ENCODE measurements at places on chromosomes 2 and 18.
A peak's percentile ranks its signal among the peaks of the same experiment; 100 is the strongest.

DNA sequence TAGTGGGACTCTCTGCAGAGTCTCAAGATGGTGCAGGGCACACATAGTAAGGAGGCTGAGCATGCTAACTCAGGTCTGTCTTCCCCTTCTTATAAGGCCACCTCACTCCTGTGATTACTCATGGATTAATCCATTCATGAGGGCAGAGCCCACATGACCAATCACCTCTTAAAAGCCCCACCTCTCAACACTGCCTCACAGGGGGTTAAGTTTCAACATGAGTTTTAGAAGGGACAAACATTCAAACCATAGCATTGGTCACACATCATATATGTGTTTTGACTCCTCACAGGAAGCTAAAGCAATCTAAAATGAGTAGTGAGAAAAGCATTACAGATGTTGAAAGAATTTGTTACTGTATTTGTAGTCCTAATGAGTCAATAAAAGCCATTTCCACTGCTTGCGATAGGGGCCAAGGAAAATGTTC, 57.5 kb downstream of the DTNA start:
- no peak for DNase-seq

DNA sequence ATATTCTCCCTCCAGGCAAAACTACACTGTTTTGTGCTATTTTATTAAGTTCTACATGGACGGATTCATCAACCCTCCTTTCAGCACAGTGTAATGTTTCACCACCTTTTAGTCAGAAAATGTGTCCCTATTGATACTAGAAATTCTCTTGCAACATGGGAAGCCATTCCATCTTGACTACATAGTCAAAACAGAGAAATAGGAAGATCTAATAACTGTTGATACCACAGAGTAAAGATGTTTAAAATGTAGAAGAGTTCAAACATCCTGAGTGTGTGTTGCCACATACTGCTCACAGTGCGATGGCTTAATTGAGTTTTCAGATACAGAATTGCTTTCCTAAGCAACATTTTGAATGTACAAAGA, 492.2 kb upstream of the RAB12 start:
- DNase-seq, result no peak

DNA sequence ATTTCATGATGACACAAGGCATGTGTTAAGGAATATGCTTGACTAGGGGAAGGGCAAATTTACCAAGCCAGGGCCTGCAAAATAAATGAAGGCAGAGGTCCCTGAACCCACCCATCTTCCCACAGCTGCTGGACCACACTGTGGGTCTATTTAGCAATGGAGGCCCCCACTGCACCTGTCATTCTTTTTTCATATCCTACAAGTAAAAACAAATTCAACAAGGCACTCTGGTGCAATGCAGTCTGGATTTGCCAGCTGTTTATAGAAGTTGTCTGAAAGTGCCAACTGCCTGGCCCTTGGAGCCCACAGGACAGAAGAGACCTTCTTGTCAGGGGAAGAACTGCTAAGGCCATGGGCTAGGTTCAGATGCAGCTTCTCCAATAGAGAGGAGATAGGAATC, 112.8 kb upstream of the ATL2 start:
- DNase-seq, result no peak

DNA sequence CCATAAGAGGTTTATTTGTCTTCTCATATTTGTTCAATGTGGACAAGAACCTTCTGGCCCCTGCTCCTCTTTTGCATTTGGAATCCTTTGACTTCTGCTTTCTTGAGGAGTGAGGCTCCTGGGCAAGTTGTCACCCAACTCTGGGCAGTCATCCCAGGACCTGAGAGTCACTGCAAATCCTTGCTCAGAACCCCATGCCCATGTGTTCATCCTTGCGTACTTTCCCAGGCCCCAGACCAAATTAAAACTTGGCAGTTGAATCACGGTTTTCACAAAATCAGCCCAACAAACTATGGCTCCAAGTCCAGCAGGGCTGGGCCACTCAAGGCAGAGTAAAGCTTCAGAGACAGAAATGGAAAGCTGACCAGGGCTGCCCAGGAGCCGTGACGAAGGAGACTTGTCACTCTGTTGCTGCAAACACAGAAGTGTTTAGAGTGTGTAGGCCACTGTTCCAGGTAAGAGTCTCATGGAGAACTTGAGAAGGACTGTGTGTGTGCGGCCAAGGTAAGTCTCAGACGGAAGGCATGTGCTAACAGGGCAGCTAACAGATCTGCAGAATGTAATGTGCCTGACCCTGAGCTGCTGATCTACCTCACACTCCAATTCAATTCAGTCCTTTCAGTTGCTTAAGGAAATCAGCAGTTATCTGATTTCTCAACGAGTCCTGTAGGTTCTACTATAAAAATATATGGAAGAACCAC, 549.4 kb upstream of the HS6ST1 start:
- no peak for DNase-seq

- no peak for DNase-seq
These were observed 32.9 kb upstream of the PIK3C3 start for GRCh38 chr18:41922176-41922575.

DNA sequence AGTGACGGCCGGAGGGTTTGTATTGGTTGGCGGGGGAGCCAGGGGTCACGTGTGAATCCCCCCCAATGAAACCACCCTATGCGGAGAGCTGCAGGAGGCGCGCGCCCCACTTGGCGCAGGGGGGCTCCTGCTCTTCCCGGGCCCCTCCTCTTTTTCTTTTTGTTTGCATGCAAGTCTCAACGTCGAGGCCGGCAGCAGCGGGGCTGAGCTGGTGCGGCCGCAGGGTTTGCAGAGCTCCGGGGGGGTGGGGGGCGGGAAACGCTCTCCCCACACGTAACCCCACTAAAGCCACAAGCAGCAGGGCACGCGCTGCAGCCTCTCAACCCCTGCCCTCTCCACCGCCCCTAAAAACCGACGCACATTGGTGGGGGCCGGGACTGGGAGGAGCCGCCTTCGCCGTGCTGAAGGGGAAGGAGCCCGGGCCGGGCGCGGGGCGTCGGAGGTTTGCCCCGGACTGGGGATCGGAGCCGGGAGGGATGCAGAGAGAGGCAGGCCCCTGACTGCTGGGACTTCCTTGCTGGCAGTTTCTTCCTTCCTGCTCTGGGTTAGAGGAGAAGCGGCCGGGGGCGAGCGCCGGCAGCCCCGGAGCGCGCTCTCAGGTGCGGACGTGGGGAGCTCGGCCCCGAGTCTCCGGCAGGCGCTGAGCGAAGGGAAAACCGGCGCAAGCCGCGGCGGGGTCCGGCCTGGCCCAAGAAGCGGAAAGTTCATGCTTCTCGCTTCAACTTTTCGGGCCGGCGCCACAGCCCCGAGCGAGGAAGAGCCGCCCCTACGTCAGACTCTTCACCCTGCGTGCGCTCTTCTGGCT, 864 bp downstream of the LBH start:
- DNase-seq, result peak; percentile 59

- DNase-seq, result no peak
These were observed 25.1 kb downstream of the MAL start for GRCh38 chr2:95050385-95051300.

- no peak for DNase-seq
These were observed 615.0 kb upstream of the FANCL start for GRCh38 chr2:58856100-58856499.

DNA sequence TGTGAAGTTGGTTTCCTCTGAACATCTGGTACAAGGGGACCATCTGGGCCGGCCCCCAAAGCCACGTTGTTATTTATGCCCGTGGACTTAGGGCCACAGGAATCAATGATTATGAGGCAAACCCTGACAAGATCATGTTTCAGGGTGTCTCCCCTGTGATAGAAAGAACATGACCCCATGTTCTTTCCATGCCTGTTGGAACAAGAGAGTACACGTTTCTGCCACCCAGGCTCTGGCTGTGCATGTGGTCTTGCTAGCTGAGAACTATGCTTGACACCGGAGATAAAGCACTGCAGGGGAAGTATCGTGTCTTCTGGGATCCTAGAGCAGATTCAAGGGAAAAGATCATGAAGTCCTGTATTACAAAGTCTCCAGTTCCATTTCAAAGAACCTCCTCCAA, 64.2 kb downstream of the TMEM17 start:
- no peak for DNase-seq

GRCh38 chr2:8176887-8177286, 505.0 kb upstream of the ID2 start:
- no peak for DNase-seq

DNA sequence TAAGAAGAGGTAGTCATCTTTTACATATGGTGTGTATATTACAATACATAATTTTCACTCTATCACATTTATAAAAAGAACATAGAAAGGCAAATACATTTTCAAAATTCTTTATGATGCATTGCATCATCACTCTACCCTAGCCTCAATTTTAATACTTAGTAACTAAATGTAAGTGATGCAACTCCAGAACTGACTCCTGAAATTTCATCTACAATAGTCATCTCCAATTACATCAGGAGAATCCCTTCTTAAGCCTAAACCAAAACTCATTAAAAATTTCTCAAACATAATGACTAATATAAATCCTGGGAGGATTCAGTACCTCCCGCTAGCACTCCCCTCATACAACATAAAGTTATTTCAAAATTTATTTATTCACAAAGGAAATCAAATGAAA, 15.9 kb downstream of the TMX3 start:
- no peak for DNase-seq

- no peak for DNase-seq
These were observed 76.1 kb upstream of the CAVIN2 start for GRCh38 chr2:191922736-191923651.

DNA sequence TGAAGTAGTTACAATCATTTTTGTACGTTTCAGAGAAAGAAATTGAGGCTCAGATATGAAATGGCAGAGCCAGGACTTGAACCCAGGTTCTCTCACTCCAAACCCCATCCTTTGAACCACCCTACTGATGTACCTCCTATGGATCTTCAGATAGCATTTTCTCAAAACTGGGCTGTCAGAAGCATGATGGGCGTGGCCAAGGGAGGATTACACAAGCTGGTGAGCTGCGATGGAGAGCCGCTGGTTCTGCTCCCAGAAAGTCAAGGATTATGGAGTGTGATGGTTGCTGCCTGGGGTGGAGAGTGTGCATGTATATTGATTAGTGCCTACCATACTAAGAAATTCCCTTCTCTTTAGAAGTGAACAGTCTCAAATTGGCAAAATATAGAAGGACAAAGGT, 47.0 kb upstream of the PPP1CB start:
- DNase-seq, result no peak

- DNase-seq, result no peak
These were observed 498.3 kb upstream of the LRRTM4 start for GRCh38 chr2:78020491-78020890.

DNA sequence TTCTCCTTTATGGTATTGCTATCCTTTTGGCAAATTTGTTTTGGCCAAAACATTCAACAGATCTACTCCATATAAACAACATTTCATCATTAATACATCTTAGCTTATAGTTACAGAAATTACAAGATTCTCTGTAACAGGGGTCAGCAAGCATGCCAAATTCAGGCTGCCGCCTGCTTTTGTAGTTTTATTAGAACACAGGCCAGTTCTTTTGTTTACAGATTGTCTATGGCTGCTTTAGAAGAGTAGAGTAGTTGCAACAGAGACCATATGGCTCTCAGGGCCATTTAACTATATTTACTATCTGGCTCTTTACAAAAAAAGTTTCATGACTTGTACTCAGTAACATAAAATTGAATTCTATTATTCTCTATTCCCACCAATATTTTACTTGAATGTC, 53.9 kb downstream of the LNPK start:
- DNase-seq, result no peak

DNA sequence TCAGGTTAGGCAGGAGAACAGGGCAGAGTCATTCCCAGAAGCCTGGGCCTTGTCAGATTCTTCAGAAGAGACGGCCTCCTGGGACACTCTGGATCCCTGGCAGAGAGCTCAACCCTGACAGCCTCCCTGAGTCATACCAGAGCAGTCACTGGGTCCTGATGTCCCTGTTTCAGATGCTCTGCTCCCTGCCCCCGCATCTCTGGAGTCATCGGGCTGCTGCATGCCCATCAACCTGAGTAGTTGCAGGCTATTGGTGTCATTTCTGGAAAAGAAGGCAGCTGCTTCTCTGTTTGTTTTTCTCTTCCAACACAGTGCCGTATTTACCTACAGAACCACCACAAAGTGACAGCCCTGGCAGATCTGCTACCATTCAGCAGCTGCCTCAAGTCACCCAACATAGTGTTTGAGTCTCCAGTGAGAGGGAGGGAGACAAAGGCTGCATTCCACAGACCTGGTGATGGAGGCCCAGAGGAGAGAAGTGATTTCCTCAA, 145.1 kb downstream of the B3GNT2 start:
- no peak for DNase-seq

DNA sequence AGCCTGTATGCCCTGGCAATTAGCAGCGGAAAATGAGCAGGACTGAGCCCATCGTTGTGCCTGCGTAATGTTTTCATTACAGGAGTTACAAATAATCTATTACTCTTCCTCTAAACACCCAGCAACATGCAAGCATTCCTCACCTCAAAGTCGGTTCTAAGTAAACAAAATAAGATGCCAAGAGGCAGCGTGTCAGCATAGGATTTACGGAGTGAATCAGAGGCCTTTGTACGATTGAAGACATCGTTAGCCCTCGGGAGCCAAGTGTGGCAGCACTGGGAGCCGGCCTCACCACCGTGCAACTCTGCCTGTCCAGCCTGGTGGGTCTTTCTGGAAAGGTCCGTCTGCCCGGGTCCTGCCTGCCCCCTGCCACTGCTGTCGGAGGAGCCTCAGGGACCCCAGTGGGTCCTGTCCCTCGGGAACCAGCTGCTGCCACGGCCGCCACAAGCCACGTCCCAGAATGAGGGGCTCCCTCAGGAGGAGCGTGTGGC, 80.1 kb upstream of the CTDP1 start:
- DNase-seq, result no peak

DNA sequence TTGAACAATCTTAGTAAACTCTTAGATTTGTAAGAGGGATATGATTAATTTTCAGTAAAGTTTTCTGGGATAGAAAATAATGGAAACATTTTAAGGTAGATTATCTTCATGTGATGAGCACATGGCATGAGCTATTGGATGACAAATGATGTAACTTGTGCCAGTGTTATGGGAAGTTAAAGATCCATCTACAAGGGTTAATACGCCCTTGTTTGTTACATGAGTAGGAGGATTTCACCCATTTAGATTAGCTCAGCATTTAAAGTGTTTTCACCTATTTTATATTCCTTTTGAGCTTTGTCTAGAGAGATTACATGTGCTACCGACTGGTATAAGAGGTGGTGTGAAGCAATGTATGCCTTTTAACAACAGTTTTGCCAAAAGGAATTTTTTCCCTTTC, 5.6 kb downstream of the CLIP4 start:
- DNase-seq, result no peak

DNA sequence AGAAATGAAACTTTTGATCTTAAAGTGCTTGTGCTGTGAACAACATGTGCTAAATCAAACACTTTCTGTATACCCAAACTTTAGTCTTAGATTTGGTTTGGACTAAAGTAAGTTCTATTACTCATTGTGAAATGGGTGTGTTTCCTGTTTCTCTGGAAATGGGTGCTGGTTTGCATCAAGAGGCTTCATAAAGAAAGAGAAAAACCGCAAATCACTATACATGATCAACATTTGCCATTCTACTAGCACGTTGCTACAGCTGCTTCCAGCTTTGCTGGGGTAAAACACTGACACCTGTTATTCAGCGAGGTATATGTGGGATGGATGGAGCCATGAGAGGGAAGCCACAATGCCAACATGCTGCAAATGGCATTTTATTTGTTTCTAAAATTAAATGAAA, 547.0 kb upstream of the ACVR2A start:
- peak; percentile 9 for DNase-seq

Measured in activated T-cell treated with anti-CD3 and anti-CD28 coated beads, Interleukin-2, amount 50 U/mL, for 4 hours (primary cell).